ENCODE measurements at places on chromosomes 16 and 17.

DNA sequence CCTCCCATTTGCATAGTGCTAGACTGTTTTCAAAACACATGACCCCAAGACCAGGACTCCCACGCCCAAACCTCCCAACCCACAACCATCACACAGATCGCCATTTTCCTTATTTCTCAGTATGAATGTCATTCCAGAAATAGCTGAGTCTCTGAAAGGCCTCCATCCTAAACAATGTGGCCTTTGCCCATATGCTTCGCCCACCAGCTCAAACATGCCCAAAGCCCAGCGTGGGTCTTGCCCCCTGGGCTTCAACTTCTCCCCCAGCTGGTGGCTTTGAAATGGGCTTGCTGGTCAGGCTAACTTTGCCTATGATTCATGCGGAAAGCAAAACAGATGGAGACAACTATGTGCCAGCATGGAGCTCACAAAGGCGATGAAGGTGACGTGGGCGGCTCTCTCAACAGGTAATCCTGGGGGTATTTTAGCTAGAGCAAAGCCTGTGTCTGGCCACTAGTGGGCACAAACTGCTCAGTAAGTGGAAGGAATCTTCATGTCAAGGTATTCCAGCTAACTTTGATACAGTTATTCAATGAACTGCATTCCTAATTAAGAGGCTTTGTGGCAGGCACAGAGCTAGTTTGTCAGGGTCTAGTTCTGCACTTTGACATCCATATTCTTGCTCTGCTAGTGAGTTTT, 17.1 kb downstream of the PMP22 start:
- DNase-seq = no peak

DNA sequence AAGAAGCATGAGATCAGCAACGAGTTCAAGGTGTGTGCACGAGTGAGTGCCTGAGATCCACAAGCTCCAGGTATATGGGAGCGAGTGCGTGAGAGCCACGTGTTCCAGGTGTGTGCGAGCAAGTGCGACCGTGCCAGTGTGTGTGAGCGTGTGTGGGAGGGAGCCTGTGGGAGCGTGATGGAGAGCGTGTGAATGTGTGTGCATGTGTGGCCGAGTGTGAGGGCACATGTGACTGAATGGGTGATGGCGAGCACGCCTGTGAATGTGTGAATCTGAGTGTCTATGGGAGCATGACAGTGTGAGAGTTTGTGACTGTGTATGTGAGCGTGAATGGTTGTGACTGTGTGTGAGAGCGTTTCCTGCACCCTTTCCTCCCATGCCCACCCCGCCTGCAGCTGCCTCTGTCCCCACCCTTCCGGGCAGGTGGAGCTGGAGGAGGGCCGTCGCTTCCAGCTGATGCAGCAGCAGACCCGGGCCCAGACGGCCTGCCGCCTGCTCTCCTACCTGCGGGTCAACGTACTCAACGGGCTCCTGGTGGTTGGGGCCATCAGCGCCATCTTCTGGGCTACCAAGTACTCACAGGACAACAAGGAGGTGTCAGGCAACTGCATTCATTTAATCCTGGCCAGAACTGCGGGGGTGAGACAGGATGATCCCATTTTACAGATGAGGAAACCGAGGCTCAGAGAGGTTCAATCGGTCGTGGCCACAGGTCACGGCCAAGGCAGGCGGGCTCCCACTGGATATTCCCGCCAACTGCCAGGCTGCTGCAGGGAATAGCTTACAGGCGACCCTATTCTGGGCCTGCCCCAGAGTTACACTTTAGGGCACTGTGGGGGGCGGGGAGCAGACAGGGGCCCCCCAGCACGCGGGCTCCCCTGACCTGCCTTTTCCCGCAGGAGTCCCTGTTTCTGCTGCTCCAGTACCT, 3.7 kb downstream of the TMC8 start:
- DNase-seq = no peak

DNA sequence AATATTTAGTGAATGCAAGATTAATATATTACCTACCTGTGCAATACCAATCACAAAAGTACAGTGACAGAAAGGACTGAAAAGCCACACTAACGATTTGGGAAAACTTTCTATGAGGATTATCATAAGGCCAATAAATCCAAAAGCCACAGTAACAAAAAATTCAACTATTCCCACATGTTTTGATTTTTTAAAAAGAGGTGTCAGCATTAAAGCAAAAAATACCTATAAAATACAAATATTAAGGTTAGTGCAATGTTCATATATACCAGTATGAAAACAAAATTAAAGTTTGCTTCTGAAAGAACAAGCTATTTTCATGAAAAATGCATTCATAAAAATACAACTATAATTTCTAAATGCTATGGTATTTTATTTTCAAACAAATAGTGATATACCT, 24.3 kb downstream of the ABCA5 start:
- no peak for DNase-seq

DNA sequence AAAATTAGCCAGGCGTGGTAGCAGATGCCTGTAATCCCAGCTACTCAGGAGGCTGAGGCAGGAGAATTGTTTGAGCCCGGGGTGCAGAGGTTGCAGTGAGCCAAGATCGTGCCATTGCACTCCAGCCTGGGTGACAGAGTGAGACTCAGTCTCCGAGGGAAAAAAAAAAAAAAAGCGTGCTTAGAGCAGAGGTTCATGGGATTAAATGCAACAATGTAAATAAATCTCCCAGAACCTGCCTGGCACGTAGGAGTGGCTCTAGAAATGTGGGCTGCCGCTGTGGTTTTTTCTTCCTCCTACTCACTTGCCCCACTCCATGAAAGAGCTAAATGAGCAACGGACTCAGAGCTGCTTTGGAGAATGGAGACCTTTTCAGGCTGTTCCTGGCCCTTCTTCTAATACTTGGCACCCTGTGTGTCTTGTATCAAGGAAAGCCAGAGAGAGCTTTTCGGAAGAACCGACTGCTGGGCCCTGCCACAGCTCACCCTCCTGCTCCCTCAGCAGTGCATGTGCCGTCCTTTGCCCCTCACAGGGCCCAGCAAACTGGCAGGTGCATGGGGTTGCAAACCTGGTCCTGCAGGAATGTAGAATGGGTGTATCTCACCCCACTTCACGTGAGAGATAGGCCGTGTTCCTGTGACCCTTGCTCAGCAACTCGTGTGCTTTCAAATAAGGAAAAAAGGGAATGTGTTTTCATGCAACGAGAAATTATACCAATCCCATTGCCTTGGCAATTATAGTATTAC, 52.0 kb downstream of the LDHD start:
- DNase-seq = peak; percentile 75

DNA sequence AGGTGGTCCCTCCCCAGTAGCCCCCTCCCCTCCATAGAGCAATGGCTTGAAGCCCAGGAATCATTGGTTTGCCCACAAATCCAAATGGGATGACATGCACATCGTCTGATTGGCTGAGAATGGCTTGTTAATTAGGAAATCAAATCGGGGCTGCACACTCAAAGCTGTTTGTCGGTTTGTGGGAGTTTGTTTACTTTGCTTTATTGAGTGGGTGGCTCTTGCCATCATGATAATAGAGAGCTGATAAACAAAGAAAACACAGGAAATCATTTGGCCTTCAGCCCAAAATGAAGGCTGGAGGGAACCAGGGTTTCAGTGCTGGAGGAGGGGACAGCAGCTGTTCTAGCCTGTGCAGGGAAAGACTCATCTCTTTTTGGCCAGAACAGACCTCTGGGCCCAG, 316.3 kb downstream of the CBLN1 start:
- no peak for DNase-seq

DNA sequence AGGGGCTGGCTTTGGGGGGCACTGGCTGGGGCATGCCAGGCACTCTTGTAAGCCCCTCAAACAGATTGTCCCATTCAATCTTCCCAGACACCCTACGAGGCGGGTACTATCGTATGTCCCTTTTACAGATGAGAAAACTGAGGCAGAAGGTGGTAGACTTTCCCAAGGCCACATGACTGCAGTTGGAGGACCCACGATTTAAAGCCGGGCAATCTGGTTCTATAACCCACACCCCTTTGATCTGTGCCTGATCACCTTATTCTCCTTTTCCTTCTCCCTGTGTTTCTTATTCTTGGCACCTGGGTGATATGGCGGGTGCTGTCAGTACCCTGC, 146.3 kb upstream of the IRX3 start:
- DNase-seq = no peak

- DNase-seq = no peak
Observed at GRCh38 chr17:46125831-46126230, 67.4 kb downstream of the KANSL1 start.
